ENCODE measurements at places on chromosomes 12 and 14. TPM values are rescaled to one million over a fixed set of nuclear protein-coding genes. Genes with fewer than 3 reads are reported as not detected.

The KERA gene
- polyA plus RNA-seq: not detected

The KCNC2 gene
- polyA plus RNA-seq: 3.5 TPM

The ZNF140 gene
- polyA plus RNA-seq: 10.1 TPM

The EPYC gene
- polyA plus RNA-seq: not detected

The KRT85 gene
- not detected for polyA plus RNA-seq

The COL2A1 gene
- 1.7 TPM for polyA plus RNA-seq

The EFS gene
- 74.9 TPM for polyA plus RNA-seq

The ING4 gene
- polyA plus RNA-seq: 117 TPM

The BCAT1 gene
- 1.3 TPM for polyA plus RNA-seq

All from brain (organoid and tissue), 16 donors.